ENCODE measurements at places on chromosomes 2 and 18.
A peak's percentile ranks its signal among the peaks of the same experiment; 100 is the strongest.

- DNase-seq, result no peak
- H3K4me1 ChIP-seq, result no peaks in the 10 kb centered on the region
- H3K27me3 ChIP-seq, result peaks cover 12% of the 10 kb centered on the region
- no peaks in the 10 kb centered on the region for H3K36me3 ChIP-seq
- H3K4me3 ChIP-seq, result no peak overlapping the region
- H3K27ac ChIP-seq, result no peak overlapping the region
These were observed 86.2 kb upstream of the HS6ST1 start for GRCh38 chr2:128404709-128405466.

DNA sequence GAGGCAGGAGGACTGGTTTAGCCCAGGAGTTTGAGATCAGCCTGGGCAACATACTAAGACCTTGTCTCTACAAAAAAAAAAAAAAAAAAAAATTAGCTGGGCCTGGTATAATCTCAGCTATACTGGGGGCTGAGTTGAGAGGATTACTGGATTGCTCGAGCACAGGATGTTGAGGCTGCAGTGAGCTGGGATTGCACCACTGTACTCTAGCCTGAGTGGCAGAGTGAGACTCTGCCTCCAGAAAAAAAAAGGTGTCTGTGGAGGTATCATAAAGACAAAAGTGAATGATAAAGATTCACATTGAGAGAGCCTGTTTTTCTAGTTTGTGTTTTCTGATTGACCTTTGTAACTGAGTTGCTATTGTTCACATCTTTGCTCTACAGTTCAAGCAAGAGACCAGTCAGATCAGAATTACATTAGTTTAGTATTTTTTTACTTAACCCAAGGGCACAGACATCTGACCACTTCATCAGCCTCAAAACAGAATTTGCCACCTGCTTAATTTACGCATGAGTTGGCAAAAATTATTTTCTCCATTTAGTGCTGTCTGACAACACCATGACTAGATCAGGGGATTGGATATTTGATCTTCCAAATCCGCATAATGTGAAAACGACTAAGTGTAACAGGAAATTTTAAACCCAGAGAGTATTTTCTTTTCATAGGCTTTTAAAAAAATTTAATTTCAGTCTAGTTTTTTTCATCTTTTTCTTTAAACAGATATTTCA lies 271.0 kb downstream of the TGIF1 start:
- no peak overlapping the region for H3K27ac ChIP-seq
- H3K27me3 ChIP-seq, result peaks cover 8% of the 10 kb centered on the region
- H3K36me3 ChIP-seq, result no peaks in the 10 kb centered on the region
- no peak for DNase-seq

DNA sequence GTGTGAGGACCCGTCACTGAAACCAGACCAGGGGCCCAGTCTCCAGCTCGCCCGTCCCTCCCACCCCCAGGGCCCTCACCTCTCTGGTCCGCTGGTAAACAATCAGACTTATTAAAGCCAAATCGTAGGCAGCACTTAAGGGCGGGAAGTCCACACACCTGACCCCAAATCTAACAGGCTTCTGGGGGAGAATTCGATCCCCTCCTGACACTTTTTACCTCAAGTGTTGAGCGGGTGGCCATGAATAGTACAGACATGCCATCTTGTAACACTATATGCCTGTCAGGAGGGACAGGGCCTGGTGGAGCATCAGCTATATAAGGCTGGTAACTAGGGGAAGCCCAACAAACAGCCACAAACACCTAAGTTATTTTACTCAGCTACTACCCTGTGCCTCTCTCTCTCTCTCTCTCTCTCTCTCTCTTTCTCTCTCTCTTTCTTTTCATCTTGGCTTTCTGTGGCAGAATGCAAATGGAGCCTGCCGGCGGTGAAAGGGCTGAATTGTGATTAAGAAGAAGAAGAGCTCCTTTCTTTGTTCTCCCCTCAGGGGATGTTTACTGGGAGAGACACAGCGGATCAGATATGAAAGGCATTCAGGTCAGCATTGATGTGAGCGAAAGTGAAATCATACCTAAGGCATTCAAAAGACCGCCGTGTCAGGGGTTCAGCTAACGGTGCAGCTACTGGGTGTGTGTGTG lies 9.5 kb downstream of the ZEB2 start:
- no peaks in the 10 kb centered on the region for H3K27me3 ChIP-seq
- H3K36me3 ChIP-seq, result peaks cover 5% of the 10 kb centered on the region
- H3K27ac ChIP-seq, result peak overlapping the region; percentile 97
- H3K4me1 ChIP-seq, result peaks cover 74% of the 10 kb centered on the region
- peak overlapping the region; percentile 75 for H3K4me3 ChIP-seq

DNA sequence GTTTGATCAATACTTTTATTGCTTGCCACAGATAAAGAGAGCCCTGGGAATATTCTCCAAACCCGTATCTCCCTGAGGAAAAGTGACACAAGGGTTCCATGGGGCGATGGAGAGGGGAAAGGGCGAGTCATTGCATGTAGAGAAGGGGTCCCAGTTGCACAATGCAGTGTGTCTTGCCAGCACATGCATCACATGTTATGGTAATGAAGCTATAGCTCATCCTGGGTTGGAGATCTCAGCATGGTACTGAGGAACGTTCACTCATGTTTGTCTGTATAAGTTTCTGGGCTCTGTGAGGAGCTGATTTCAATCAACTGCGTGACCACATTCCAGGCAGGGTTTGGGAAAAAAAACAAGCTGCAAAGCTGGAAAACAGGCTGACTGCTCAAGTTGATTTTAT lies 220.7 kb upstream of the MC4R start:
- H3K27me3 ChIP-seq, result peaks cover 2% of the 10 kb centered on the region
- no peak overlapping the region for H3K4me3 ChIP-seq
- H3K27ac ChIP-seq, result no peak overlapping the region
- no peaks in the 10 kb centered on the region for H3K4me1 ChIP-seq
- DNase-seq, result no peak

DNA sequence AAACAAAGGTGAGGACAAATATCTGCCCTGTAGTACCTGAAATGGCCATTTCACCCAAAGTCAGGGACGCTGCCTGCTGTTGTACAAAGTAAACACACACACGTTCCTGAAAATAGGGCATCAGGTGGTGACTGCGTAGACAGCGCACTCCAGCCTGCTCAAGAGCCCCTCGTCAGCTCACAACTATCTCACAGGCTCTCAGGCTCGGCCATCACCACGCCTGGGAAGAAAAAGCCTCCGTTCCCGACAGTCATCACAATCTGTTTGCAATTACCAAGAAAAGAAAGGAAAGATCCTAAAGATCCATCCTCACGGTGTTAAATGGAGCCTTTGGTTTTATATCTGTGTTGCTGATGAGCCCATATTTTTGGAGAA lies 230.2 kb downstream of the ZNF516 start:
- no peaks in the 10 kb centered on the region for H3K36me3 ChIP-seq
- peaks cover 4% of the 10 kb centered on the region for H3K27me3 ChIP-seq
- no peaks in the 10 kb centered on the region for H3K4me1 ChIP-seq
- no peak overlapping the region for H3K4me3 ChIP-seq
- H3K27ac ChIP-seq, result no peak overlapping the region

DNA sequence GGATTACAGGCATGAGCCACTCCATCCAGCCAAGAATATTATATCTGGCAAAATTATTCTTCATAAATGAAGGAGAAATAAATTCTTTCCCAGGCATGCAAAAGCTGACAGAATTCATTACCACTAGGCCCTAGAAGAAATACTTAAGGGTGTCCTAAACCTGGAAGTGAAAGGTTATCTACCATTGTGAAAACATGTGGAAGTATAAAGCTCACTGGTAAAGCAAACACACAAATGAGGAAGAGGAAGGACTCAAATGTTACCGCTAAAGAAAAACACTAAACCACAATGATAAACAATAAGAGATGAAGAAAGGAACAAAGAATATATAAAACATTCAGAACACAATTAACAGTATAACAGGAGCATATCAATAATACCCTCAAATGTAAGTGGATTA lies 171.8 kb downstream of the CAMKMT start:
- no peak for DNase-seq
- peaks cover 15% of the 10 kb centered on the region for H3K4me1 ChIP-seq
- H3K27me3 ChIP-seq, result no peaks in the 10 kb centered on the region
- peaks cover 16% of the 10 kb centered on the region for H3K36me3 ChIP-seq
- no peak overlapping the region for H3K27ac ChIP-seq
- H3K4me3 ChIP-seq, result no peak overlapping the region

DNA sequence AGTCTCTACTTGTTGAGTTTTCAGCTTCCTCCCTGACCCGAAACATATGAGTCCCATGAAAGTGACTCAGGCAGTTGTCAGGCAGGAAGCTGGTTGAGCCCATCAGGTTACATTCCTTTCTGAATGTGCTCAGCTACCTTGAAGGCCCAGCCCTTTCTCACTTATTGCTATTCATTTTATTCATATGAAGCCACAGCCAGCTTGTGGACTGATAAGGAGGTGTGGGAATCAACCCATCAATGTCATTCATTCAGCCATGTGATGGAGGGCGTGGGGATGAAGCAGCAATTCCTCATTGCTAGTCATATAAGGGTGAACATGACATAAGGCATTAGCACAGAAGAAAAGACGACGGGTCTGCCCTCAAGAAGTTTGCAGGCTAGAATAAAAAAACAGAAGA lies 5.3 kb upstream of the VPS4B start:
- peaks cover 5% of the 10 kb centered on the region for H3K27me3 ChIP-seq
- no peak overlapping the region for H3K4me3 ChIP-seq
- H3K27ac ChIP-seq, result no peak overlapping the region
- H3K36me3 ChIP-seq, result no peaks in the 10 kb centered on the region
- H3K4me1 ChIP-seq, result peaks cover 8% of the 10 kb centered on the region

GRCh38 chr2:20674309-20674965 lies 7.5 kb downstream of the GDF7 start:
- H3K4me3 ChIP-seq, result peak overlapping the region; percentile 77
- no peak for DNase-seq
- no peaks in the 10 kb centered on the region for H3K27me3 ChIP-seq
- H3K27ac ChIP-seq, result peak overlapping the region; percentile 90
- H3K36me3 ChIP-seq, result peaks cover 5% of the 10 kb centered on the region

DNA sequence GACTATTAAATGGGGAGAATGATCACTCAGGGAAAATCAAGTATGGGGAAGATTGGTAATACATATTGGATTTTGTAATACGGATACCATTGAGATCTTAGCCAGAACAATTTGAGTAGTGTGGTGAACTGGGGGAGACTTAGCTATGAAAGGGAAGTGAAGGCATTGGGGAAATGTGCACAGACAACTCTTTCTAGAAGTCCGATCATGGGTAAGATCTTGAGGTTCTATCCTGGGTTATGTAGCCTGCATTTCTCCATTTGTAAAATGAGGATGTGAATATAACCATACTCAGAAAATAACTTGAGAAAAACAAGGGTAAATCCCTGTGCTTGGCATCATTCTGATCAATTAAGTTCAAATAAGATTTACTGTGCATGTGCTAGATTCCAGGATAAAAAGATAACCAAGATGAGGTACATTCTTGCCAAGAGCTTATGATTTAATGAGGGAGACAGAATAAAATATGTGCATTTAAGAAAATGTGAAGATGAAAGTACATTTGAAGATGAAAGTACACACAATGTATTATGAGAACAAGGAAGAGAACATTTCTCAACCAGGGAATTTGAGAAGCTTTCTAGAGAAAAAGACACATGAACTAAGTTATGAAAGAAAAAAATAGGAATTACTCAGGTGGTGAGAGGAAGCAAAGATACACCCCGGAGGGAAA lies 49.5 kb downstream of the SLC40A1 start:
- DNase-seq, result no peak
- no peak overlapping the region for H3K4me3 ChIP-seq
- H3K4me1 ChIP-seq, result no peaks in the 10 kb centered on the region
- no peak overlapping the region for H3K27ac ChIP-seq
- no peaks in the 10 kb centered on the region for H3K36me3 ChIP-seq

DNA sequence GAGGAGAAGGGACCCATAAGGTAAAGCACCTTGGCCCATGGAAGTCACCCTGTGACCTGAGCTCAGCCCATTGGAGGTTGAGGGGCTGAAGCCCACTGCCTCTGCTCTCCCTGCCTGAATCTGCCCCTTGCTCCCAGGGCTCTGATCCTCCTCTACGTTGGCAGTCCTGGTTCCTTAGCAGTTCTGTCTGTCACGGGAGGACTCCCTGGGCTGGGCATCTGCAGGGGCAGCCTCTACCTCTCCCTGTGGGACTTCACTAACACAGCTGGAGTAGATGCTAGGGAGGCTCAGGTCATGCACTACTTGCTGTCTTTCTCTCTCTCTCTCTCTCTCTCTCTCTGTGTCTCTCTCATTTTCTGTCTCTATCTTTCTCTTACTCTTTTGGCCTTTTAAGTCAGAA lies 8.7 kb downstream of the GYPC start:
- H3K4me1 ChIP-seq, result peaks cover 42% of the 10 kb centered on the region
- peak overlapping the region; percentile 33 for H3K4me3 ChIP-seq
- H3K27me3 ChIP-seq, result no peaks in the 10 kb centered on the region
- H3K36me3 ChIP-seq, result peaks cover 10% of the 10 kb centered on the region
- DNase-seq, result no peak

GRCh38 chr2:59888015-59888414 lies 665.4 kb downstream of the BCL11A start:
- H3K27me3 ChIP-seq, result peaks cover under 1% of the 10 kb centered on the region
- peaks cover 23% of the 10 kb centered on the region for H3K4me1 ChIP-seq
- peak overlapping the region; percentile 63 for H3K27ac ChIP-seq
- H3K4me3 ChIP-seq, result peak overlapping the region; percentile 58
- no peaks in the 10 kb centered on the region for H3K36me3 ChIP-seq
- DNase-seq, result peak; percentile 32

DNA sequence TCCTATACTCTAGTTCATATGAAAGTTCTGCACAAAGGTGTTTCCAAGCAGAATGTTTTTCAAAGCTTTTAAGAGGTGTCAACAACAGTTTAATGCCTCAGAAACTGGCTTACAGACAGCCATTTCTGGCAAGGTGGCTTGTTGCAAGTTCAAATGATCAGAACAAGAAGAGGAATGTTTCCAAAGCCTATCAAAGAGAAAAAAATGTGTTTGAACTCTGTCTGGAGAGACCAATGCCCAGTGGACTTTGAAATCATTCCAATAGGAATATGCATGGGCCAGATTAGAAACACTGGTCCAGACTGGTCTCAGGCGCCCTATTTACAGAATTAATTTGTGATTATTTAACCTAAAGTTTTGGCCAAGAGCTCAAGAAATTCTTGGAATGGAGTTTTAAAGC lies 106.2 kb downstream of the CPS1 start:
- H3K27ac ChIP-seq, result no peak overlapping the region
- DNase-seq, result no peak
- no peak overlapping the region for H3K4me3 ChIP-seq
- H3K27me3 ChIP-seq, result no peaks in the 10 kb centered on the region
- H3K4me1 ChIP-seq, result no peaks in the 10 kb centered on the region

DNA sequence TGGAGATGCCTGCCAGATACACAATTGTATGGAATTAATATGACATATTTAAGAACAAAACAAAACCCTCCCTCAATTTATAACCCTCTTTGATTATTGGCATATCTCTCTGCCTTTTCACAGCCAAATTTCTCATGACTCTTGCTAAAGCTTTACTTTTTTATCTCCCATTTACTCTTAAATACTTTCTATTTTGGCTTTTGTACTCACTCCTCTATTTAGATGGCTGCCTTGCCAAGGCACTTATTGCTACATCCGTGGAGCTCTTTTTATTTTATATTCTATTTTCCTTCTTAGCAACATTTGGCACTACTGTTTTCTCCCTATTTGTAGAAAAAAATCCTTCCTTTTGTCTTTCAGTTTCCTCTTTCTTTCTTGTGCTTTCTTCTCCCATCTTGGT lies 466.4 kb upstream of the CWC22 start:
- H3K4me1 ChIP-seq, result no peaks in the 10 kb centered on the region
- H3K27ac ChIP-seq, result no peak overlapping the region
- DNase-seq, result no peak
- H3K27me3 ChIP-seq, result no peaks in the 10 kb centered on the region
